Brain pericyte (primary cell): ENCODE measurements at places on chromosomes 6 and 20.

DNA sequence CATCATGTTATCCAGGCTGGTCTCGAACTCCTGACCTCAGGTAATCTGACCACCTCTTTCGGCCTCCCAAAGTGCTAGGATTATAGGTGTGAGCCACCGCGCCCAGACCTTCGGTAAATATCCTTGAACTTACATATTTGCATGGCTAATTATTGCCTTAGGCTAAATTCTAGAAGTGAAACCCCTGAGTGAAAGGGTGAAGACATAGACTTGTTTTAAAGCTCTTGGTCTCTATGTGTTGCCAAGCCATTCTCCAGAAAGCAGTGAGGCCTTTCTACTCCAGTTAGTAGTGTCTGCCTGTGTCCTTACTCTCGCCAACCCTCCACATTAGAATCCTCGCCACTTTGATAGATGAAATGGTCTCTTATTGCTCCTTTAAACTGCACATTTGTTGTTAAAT lies 2.6 kb upstream of the NOTCH4 start:
- no peak for DNase-seq

GRCh38 chr6:90183587-90184333 lies 112.9 kb downstream of the BACH2 start:
- DNase-seq, result no peak

- DNase-seq, result no peak
Measured at GRCh38 chr6:91198588-91199255, 611.9 kb upstream of the MAP3K7 start.

DNA sequence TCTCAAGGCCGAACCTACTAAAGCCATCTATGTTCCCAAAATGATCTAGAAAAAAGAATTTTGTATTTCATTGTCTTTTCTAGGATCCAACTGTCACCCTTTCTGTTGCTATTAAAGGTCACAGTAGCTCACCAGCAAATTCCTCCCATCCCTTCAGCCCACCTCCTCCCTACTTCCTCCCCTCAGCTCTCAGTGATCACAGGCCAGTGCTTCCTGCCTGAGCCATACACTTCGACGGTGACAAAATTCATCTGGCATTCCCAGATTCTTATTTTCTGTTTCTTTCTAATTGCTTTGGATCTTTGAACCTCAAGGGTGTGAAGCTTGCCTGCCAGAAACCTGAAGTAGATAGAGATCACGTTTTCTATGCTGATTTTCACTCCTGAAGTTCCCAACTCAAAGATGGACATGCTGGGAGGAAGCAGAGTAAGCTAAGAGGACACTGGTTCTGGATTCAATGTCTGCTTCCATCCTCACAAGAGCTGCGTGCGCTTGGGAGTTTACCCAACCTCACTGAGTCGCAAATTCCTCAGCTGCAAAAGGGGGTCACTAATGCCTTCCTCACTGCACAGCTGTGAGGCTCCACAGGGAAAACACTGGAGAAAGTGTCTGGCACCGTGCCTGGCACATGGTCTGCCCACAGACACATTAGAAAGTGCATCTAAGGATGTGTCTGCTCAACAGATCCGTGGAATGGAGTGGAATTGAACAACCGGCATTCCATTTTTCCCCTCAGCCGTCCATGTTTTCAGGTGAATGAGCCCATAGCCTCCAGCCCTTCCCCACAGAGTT lies 34.5 kb downstream of the MDGA1 start:
- no peak for DNase-seq

- no peak for DNase-seq
Measured at GRCh38 chr6:33785778-33786177, 3.2 kb downstream of the LEMD2 start.

DNA sequence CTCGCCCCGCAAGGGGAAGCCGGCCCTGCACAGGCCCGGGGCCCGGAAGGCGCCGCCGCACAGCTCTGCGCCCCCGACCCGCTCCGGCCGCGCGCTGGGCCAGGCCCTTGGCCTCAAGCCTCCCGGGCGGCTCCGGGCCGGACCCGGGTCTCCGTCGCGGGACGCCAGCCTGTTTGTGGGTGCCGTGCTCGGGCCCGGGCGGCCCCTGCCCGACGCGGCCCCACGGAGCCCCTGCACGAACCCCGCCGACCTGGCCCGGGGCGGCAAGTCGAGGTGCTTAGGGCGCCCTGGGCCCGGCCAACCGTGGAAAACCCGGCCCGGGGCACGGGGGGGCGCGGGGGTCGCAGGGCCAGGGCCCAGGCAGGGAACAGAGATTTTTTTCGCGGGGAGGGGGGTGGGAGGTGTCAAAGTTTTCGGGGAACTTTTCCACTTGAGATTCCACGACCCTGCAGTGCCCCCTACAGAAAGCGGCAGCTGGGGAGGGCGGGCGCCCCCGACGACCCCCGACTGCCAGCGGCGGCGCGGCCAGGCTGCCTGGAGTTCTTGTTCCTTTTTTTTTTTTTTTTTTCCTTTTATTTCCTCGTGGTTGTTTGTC lies 805 bp upstream of the STX16 start:
- no peak for DNase-seq

DNA sequence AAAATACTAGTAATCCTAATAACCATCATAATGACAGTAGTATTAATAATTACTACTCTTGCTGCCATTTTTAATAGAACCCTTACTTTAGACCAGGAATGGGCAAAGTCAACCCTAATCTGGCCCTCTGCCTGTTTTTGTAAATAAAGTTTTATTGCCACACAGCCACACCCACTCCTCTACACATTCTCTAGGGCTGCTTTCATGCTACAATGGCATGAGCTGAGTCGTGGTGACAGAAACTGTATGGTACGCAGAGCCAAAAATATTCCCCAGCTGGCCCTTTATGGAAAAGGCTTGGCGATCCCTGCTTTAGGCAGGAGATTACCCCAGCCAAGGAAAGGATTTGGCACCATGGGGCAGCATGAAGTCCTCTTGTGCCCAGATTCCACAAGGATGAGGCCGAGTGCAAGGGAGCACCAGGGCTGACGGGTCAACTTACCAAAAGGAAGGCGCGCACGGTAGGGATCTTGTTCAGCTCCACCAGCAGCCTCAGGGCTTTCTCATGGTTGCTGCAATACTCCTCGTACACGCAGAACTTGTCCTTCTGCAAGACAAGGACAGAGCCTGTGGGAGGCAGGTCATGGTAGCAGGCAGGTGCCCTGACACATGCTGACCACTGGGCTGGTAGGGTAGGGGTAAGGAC lies 93.6 kb downstream of the PREX1 start:
- DNase-seq, result no peak
